Midbrain (tissue), 1 donor: ENCODE measurements at places on chromosomes 5 and 9.

DNA sequence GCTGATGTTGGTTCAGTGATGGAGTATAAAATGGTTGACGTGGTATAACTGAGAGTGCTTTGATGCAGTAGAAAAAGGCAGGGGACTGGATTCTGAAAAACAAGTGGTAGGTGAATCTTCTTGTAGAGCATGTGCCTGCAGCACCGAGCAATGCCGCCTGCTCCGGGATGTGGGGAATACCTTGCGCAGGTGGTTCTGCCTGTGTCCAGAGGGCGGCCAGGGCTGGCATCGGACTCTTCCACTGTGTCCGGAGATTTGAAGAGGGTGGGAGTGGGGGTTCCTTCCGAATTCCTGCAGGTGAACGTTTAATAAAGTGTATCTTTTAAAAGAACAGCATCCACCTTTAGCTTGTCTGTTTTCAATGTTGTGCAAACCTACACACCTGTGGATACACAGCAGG, 238.0 kb downstream of the FANCC start:
- no peak for DNase-seq

GRCh38 chr5:142846406-142846805, 76.2 kb downstream of the ARHGAP26 start:
- no peak for DNase-seq

DNA sequence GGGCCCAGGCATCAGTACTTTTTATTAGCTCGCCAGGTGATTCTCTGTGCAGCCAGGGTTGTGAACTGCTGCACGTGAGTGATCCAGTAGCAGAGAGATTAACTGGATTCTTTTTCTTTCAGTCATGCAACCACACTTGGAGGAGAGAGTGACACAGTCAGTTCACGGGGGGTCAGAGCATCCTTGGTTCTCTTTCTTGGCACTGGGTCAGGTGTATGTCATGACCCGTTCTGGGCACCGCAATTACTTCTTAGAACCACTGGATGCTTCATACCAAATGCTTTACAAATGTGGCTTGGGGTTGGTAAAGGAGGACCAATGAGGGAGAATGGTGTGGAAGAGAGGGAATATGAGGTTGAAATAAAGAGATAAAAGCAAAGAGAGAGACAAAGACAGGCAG, 368.7 kb downstream of the MLLT3 start:
- DNase-seq, result no peak

GRCh38 chr5:103244398-103244797, 14.2 kb upstream of the MACIR start:
- no peak for DNase-seq

- no peak for DNase-seq
These were observed 26.1 kb upstream of the SEC16A start for GRCh38 chr9:136508729-136509500.

DNA sequence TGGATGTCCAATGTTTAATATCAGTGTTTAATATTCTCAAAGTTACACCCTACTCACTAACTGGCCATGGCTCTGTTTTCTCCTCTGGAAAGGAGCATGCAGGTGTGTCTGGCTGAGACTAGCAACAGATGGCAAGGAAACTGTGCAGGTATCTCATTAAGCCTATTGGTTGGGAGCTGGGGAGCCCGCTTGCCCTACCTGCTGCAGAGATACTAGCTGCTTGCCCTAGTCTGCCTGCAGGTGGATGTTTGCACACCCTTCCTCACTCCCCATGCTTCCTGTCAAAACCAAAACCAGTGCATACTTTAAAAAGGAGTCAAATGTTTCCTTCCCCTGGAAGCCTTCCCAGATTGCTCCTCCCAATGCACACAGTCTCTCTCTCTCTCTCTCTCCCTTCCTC, 228.3 kb upstream of the RASEF start:
- no peak for DNase-seq
